ENCODE measurements at places on chromosomes 6 and 20.

DNA sequence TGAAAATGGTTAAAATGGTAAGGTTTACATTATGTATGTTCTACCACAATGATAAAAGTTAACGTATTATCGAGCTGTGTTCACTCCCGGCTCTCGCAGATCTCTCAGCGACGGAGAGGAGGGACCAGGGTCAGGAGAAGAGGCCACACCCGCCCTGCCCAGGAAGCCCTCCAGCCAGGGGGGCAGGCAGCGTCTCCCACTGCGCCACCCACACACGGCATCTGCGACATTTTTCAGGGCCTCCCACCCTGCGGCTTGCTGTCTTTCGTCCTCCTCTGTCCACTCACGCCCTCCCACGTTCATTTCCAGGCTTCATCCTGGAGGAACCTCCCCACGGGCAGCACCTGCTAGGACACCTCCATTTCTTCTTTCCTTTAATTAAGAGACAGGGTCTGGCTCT, 43.3 kb downstream of the ZBTB46 start:
- no peak for DNase-seq

GRCh38 chr6:34157236-34157830, 11.4 kb upstream of the GRM4 start:
- DNase-seq, result no peak

- DNase-seq, result no peak
Measured at GRCh38 chr20:20089018-20089417, 36.7 kb downstream of the CFAP61 start.

DNA sequence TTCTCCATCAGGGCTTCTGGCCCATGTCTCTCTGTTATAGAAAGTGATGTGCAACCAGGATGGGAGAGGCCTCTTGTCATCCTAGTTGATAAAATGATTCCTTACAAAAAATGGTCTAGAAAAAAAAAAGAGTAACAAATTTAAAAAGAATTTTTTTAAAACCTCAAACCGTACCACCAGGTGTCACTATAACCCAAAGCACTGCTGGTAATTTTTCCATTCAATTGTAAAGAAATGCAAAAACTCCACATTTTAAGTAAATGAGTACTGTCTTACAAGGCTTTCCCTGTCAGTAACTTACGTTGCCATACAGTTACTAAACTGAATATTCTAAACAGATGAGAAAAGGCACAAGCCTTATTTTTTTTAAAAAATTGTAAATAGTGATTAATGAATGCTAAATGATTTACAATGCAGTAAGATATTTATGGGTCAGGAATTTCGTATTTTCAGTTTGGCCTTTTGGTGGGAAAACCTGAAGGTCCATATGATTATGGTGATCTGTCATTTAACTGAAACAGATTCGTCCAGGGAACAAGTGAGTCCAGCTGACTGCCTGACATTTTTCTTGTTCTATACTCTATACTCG, 95.4 kb downstream of the OGFRL1 start:
- DNase-seq, result no peak

DNA sequence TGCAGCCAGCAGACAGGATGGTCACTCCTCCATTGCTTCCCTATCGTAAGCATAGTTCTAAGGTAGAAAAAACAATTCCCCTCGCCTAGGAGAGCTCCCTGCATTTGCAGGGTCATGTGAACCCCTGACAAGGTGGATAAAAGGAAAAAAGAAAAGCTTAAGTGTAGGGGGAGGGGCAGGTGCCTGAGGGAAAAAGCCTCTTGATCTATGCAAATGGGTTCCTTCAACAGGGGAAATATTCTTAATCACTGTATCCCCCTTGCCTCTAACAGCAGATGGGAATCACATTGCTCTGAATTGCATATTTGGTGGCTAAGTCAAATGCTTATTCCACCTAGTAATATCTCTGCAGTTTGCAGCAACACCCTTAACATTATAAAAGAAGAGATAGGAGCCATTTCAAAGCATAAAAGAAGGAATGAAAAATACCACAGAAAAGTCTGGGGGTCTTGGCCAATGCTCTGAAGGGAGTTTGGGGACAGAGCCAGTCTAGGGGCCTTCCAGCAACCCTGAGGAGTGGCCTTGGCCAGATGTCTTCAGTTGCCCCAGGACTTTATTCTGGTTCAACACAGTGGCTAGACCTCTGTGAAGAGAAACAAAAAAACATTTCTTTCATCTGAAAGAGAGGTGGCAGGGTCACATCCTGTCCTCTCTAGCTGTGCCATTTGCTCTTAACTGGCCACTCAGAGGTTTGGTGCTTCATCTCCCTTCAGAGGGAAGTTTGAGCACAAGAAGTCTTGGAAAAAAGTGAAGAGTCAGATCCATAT, 660.4 kb upstream of the GJE1 start:
- no peak for DNase-seq

All from left colon (tissue), 2 donors.